ENCODE measurements at places on chromosomes 11 and 22.

DNA sequence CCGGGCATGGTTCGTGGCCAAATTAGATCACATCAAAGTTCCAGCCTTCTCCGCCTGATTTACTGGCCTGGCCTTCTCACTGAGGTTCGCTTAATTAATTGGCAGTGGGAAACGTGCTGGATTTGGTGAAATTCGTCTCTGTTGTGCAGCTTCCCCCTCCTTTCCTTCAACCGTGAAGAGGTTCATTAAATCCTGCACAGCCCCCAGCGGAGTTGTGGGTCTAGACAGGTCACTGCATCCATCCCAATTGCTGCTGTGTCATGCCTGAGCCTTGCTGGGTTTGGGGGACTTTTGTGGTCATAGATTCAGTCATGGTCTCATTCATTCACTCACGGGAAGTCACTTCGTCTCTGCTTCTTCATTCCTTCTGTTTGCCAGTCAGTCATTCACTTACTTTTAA lies 90.0 kb downstream of the INSC start:
- no peak for DNase-seq

- no peak for DNase-seq
Measured at GRCh38 chr11:120400564-120401364, 64.6 kb downstream of the ARHGEF12 start.

DNA sequence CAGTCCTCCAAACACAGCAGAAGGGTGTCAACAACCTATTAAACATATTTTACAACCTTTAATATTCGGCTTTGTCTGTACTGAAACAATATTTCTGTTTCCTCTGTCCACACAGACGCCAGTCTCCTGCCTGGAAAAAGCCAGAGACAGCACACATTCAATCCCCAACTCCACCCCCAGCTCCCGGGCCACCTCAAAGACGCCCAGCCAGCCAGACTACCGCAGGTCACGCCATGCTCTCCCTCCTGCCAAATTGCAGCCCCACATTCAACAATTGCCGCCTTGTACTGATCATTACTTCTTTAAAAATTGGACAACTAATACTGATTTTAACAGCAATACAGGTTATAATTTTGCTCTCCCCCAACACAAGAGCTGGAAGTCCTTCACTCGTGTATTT lies 1.2 kb downstream of the SERGEF start:
- DNase-seq = no peak

- DNase-seq = no peak
Measured at GRCh38 chr11:131626788-131627187, 256.4 kb downstream of the NTM start.

DNA sequence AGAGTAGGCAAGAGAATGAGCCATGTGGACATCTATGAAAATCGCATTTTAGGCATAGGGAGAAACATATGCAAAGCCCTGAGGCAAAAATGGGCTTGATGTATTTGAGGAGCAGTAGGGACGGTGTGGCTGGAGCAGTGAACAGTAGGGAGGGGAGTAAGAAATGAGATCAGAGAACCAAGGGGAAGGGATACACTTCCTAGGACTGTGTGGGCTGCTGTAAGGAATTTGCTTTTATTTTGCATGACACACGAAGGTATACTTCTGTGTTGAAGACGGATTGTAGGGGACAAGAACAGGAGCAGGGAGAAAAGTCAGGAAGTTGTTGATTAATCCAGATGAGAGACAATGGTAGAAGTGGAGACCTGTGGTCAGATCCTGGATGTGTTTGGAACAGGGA lies 572.1 kb downstream of the JRKL start:
- DNase-seq = no peak

DNA sequence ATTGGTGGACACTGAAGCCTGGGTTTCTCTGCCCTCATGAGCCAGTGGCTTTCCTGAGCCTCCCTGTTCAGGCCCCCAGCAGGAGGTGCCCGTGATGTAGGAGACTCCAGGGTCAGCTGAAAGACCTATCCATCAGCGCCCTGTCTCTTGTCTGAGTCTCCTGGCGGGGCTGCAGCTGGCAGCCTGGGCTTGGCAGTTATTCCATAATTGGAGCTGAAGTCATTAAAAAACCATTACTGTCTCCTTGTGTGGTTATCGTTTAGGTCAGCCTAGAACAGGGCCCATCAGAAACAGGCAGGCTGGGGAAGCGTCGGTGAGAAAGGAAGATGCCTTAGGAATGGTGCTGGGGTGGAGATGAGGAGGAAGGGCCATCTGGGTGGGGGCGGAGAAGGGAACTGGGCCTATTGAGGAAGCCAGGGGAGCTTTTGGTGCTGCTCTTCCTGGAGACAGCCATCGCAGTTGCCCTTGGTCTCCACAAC lies 5.0 kb downstream of the TUB start:
- DNase-seq = no peak

GRCh38 chr11:121268581-121268980 lies 24.0 kb upstream of the SC5D start:
- DNase-seq = no peak

- DNase-seq = no peak
Measured at GRCh38 chr11:134294664-134295063, 18.5 kb downstream of the GLB1L3 start.

DNA sequence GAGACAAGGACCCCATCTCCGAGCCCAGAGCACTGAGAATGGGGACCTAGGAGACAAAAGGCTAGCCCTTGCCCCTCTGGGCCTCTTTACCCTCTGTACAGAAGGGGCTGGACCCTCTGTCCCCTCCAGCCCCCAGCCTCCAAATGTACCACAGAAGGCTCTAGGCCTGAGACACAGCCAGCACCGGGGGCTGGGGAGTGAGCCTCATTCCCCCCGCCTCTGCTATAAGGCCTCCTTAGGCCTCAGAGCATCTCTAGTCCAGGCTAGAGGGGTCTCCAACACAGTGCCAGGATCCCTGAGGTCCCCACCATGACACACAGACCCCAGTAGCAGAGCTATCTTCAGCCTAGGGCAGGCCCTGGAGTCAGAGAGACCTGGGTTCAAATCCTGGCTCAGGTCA lies 4.8 kb downstream of the SMTN start:
- DNase-seq = no peak

GRCh38 chr22:20528405-20528978 lies 21.1 kb downstream of the MED15 start:
- DNase-seq = no peak

- no peak for DNase-seq
Measured at GRCh38 chr11:98559961-98560360, 460.8 kb upstream of the CNTN5 start.

- DNase-seq = no peak
Measured at GRCh38 chr11:7381937-7382336, 103.4 kb upstream of the OLFML1 start.

DNA sequence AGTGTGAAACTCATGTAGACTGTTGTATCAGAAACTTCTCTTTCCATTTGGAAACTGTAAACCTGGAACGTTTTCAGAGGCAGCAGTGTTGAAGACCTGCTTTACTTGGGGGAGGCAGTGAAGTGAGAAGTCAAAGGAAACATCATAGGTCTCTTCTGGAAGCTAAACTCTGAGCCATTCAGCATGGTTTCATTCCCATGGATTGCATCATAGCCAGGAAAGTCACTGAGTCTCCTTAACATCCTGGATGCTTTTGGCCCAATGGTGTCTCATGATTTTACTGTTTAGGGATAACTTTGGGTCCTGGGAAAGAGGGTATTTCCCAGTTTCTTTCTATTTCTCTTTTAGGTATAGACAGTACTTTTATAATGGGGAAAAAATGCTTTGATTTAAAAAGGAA lies 153.2 kb upstream of the E2F8 start:
- no peak for DNase-seq

GRCh38 chr11:6611963-6612212 lies 128 bp downstream of the TAF10 start:
- DNase-seq = no peak

DNA sequence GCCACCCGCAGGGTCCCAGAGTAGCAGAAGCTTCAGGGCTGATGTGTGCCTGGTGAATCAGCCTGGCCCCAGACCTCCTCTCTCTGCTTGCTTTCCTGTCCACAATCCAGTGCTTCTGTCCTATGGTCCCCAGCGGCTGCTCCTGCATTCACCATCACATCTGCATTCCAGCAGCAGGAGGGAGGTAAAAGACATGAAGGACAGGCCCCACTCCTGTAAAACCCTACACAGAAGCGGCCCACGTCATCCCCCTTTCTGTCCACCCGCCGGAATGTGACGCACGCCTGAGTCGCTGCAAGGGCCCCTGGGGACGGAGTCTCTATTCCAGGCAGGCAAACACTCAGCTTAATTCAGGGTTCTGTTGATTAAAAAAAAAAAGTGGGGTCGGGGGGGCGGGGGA lies 58.3 kb downstream of the CDKN1C start:
- DNase-seq = no peak

GRCh38 chr22:20106205-20106848 lies 9.6 kb upstream of the RANBP1 start:
- no peak for DNase-seq

GRCh38 chr11:126890561-126890960 lies 110.0 kb downstream of the KIRREL3 start:
- DNase-seq = no peak

- no peak for DNase-seq
Measured at GRCh38 chr11:106172386-106172991, 95.0 kb downstream of the AASDHPPT start.

GRCh38 chr11:109123816-109124787 lies 297.9 kb upstream of the C11orf87 start:
- DNase-seq = no peak

DNA sequence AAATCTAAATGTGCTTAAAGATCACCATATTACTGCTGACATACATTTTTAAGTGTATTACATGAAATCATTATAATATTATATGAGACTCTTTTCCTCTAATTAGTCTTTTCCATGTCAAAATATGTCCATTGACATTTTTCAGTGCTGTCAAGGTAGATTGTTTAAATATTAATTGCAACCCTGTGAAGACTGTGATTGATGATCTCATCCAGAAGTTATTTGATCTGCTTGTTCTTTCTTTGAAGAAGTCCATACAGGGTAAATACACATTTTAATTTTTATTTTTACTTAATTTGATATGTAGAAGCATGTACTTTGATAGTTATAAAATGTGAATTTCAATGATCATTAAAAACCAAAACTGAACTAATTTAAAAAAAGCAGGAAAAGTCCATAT lies 38.4 kb downstream of the DYNC2H1 start:
- DNase-seq = no peak

GRCh38 chr22:42177891-42178336 lies 47.3 kb upstream of the CYP2D6 start:
- no peak for DNase-seq

GRCh38 chr22:37019309-37020191 lies at the start of the genes MPST and TST:
Gene MPST, plus strand, starts transcription at chr22:37019742. Its CDS starts 95 bp downstream, at chr22:37019837.
Gene TST, minus strand, starts transcription at chr22:37019447. Its CDS starts 715 bp downstream, at chr22:37018732.
- DNase-seq = peak; percentile 27

DNA sequence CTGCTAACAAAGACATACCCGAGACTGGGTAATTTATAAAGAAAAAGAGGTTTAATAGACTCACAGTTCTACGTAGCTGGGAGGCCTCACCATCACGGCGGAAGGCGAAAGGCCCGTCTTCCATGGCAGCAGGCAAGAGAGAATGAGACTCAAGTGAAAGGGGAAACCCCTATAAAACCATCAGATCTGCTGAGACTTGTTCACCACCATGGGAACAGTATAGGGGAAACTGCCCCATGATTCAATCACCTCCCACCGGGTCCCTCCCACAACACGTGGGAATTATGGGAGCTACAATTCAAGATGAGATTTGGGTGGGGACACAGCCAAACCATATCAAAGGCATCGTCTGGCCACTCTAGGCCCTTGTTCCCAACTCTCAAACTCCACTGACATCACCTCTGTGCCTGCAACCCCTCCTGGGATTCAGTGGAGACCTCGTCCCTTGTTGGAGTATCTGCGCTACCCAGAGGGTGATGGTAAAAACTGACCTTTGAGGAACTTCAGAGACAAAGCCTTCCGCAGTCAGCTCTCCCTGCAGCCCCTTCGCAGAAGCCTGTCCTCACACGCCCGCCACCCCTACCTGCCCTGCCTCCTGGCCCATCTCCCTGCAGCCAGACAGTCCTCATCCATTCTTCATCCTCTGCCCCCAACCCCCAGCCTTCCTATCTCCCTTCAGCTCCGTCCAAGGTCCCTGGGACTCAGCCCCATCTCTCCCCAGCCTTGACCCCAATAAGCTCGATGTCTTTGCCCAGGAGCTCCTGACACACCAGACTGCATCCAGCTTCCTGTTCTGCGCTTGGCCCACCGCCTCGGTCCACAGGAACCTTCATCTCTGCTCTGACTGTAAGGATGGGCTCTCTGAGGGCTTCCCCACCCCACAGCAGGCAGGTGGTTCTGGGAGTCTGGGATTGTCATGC lies 15.8 kb downstream of the CCND1 start:
- no peak for DNase-seq

- no peak for DNase-seq
Measured at GRCh38 chr11:77178150-77178549, 50.1 kb downstream of the MYO7A start.

DNA sequence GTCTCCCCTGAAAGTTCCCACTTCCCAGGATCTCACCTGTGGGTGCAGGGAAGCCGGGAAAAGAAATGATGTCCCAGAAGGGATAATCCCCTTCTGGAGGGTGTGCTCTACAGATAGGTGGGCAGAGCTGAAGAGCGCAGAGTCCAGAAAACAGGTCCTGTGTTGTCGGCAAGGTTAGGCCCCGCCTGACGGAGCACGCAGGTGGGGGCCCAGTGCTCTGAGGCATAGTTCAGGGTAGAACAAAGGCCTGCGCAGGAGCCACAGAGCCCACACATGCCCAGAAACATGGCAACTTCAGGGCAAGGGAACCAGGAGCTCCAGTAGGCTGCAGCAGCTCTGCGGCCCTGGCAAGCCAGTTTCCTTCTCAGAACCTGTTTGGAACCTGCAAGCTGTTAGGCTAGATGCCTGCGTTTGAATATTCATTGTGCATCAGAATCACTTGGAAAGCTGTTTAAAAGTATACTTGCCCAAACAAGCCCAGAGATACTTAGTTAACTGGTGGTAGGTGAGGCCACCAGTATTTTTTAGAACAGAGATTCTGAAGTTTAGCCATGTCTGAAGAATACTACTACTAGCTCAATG lies 386.6 kb downstream of the BUD13 start:
- DNase-seq = no peak

DNA sequence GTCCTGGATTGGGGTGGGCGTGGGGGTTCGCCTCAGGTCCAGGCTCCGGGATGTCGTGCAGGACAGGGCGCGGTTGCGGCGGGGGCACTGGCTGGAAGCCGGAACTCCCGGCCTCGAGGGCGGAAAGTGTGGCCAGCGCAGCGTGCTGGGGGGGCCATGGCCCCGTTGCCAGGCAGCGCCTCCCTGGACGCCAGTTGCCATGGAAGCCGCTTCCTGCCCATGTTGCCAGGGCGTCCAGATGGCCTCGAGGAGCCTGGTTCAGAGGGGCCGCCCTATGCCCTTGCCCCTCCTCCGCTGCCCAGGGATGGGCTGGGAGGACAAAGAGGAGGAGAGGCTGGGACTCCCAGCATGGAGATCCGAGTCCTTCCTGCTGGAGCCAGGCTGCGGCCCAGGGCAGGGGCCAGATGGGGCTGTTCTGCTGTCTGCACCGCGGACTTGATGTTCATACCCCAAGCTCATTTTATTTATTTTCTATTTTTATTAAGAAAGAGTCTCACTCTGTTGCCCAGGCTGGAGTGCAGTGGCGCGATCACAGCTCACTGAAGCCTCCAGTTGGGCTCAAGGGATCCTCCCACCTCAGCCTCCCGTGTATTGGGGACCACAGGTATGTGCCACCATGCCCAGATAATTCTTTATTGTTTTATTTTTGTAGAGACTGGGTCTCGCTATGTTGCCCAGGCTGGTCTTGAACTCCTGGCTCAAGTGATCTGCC lies 4.6 kb upstream of the CCDC188 start:
- DNase-seq = no peak

GRCh38 chr11:131052367-131052766 lies 136.1 kb upstream of the SNX19 start:
- no peak for DNase-seq

Measured in activated gamma-delta T cell treated with Interleukin-2 at 50 U/mL for 16 hours (primary cell).